ENCODE measurements at places on chromosomes 7 and 10. TPM values are rescaled to one million over a fixed set of nuclear protein-coding genes. Genes with fewer than 3 reads are reported as not detected.

Gene FAM180A
- total RNA-seq = 133 TPM

- DNase-seq = no peak
- no peaks in the 10 kb centered on the region for H3K36me3 ChIP-seq
- H3K27me3 ChIP-seq = no peaks in the 10 kb centered on the region
Observed at GRCh38 chr7:80220022-80220634, 85.5 kb downstream of the GNAI1 start.

GRCh38 chr10:97297556-97298222, 5.3 kb upstream of the ARHGAP19 start:
- H3K27ac ChIP-seq = no peak overlapping the region
- H3K4me1 ChIP-seq = no peaks in the 10 kb centered on the region
- no peak for DNase-seq
- H3K36me3 ChIP-seq = no peaks in the 10 kb centered on the region
- no peak overlapping the region for H3K4me3 ChIP-seq

GRCh38 chr7:14936554-14936953, 34.0 kb upstream of the DGKB start:
- H3K4me1 ChIP-seq = no peaks in the 10 kb centered on the region
- no peaks in the 10 kb centered on the region for H3K27me3 ChIP-seq
- H3K4me3 ChIP-seq = no peak overlapping the region

DNA sequence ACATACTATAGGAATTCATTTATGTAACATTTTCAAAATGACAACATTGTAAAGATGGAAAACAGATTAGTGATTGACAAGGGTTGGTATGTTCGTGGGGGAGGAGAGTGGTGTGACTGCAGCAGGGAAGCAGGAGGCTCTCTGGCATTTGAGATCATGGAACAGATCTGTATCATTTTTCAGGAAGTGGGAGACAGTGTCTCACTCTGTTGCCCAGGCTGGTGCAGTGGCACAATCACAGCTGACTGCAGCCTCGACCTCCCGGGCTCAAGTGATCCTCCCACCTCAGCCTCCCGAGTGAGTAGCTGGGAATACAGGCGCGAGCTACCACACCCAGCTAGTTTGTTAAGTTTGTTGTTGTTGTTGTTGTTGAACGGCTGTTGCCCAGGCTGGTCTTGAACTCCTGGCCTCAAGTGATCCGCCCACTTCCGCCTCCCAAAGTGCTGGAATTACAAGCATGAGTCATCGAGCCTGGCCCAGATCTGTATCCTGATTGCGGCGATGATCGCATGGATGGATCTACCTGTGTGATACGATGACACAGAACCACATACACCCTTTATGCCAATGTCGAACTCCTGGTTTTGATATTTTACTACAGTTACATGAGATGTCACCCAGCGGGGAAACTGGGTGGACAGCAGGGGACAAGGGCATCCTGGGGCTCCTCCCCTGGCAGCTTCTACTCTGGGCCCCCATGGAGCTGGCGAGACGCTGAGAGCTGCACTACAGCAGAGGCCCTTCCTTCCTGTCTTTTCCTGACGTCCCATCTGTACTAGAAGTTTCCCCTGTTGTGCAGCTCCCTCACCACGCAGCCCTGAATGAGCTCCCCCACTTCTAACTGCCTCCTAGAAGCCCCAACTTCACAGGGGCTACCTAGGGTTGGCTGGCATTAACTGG, 12.3 kb upstream of the CYTH3 start:
- H3K27me3 ChIP-seq = no peaks in the 10 kb centered on the region
- DNase-seq = no peak
- H3K4me1 ChIP-seq = peaks cover 11% of the 10 kb centered on the region
- no peak overlapping the region for H3K27ac ChIP-seq
- H3K36me3 ChIP-seq = no peaks in the 10 kb centered on the region

DNA sequence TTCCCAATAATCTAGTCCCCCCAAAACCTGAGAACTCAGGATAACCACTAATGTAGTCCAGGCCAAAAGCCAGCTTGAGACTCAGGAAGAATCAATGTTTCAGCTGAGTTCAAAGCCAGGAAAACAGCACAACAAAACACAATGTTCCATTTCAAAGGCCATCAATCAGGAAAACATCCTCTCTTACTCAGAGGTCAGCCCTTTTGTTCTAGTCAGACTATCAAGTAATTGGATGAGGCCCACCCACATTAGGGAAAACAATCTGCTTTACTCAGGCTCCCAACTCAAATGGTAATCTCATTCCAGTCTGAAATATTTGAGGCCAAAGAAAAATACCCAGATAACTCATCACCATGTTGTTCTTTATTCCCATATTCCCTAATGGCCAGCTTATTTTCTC, 152.2 kb downstream of the SDHAF3 start:
- DNase-seq = no peak
- H3K4me3 ChIP-seq = no peak overlapping the region
- H3K36me3 ChIP-seq = no peaks in the 10 kb centered on the region
- no peaks in the 10 kb centered on the region for H3K27me3 ChIP-seq
- no peak overlapping the region for H3K27ac ChIP-seq

Data from thoracic aorta (tissue), 2 donors.